ENCODE measurements at places on chromosomes 3 and 15.

DNA sequence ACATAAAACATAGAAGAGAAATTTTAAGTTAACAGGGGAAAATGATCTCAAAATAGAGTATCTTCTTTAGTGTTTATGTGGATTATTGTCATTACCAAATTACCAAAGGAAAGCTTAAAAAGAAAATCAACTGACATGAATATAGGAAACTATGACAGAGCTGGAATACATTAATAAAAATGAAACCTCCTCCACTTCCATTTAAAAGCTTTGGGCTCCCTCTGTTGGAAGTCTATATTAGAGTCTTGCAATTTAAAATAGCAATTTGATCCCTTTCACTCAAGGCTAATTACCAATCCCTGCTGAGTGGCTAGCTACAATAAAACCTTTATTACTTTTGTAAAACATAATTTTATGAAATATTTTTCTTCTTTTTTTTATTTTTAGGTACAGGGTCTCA lies 61.4 kb upstream of the IMPG2 start:
- DNase-seq = peak; percentile 67

GRCh38 chr3:69088063-69088462 lies 3.3 kb downstream of the ARL6IP5 start:
- DNase-seq = no peak

GRCh38 chr3:19945969-19946831 lies 697 bp upstream of the RAB5A start:
- DNase-seq = no peak

- DNase-seq = no peak
Measured at GRCh38 chr3:101070799-101071121, 77.5 kb upstream of the ABI3BP start.

- DNase-seq = no peak
Measured at GRCh38 chr3:125398952-125399351, 23.8 kb upstream of the ZNF148 start.

GRCh38 chr3:131960324-131960723 lies 74.5 kb downstream of the CPNE4 start:
- DNase-seq = no peak

DNA sequence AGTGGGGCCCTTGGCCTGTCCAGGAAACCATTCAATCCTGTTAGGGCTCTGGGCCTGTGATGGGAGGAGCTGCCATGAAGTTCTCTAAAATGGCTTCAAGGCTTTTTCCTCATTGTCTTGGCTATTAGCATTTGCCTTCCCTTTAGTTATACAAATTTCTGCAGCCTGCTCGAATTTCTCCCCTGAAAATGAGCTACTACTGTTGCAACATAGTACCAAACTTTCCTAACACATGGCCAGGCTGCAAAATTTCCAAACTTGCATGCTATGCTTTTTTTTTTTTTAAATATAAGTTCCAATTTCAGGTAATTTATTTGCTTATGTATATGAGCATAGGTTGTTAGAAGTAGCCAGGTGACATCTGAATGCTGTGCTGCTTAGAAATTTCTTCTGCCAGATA lies 560.8 kb upstream of the TBL1XR1 start:
- no peak for DNase-seq
